ENCODE measurements at places on chromosomes 1 and 21.

- DNase-seq, result no peak
These were observed 18.1 kb downstream of the JAK1 start for GRCh38 chr1:64948216-64948615.

DNA sequence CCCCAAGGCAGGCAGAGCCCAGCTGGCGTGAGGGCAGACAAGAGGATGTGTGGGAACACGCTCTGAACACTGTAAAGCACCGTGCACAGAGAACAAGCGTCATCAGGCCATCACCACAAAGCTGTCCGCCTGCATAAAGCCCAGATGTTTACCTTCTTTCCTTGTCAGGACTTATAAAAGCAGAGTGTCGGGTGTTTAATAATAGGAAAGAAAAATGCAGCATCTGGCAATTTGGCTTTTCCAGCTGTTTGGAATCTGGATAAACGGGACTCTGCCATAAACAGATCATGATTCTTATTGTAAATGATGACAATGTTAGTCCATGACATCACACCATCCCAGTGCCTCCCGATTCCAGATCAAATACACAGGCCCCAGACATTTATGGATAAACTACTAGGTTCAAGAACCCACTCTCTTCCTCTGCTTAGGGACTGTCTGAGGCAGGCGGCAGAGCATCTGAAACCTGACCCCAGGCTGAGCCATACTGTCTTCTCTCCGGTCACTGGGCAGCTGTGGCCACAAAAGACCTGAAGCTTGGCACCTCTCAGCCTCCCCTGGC lies 4.2 kb downstream of the GLIS1 start:
- DNase-seq, result no peak

- no peak for DNase-seq
These were observed 51.8 kb downstream of the POU2F1 start for GRCh38 chr1:167272369-167272957.

DNA sequence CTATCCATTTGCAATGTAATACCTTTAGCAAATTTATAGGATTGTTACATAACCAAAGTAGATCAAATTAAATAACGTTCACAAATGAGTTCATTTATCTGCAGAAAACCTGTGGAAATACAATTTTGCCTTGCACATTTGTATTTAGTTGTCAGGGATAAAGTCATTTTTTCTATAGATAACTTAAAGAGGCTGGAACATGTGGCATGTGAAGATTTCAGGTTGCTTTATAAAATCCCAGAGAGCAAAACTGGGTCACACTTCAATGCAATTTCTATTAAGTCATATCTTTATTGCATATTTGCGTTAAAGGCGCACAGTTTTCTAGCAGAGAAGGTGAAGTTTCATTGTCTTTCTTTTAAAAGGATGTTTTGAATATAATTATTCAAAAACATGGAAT lies 342.4 kb downstream of the USP25 start:
- no peak for DNase-seq

GRCh38 chr1:180231936-180232335 lies 1.9 kb downstream of the LHX4 start:
- no peak for DNase-seq

- DNase-seq, result no peak
These were observed 13.0 kb upstream of the KLHDC8A start for GRCh38 chr1:205369701-205370123.

DNA sequence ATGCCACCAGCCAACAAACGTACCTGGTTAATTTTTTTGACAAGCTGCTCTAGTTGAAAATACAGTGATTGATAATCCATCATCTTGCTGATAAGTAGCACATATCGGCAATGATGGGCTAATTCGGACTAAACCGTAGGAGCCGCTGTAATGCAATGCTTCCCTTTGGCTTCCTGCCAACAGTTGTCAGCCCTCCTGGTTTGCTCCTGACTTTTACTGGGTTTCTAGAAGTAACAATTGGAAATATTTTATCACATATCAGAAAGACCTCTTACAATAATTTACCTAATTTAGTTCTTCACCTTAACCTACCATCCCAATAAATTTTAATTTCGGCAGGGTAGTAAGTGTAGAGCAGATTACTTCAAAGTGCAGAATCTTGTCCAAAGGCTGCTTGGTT lies 148.5 kb downstream of the DHRS3 start:
- no peak for DNase-seq

GRCh38 chr21:17454315-17455027 lies 58.4 kb upstream of the CXADR start:
- no peak for DNase-seq

DNA sequence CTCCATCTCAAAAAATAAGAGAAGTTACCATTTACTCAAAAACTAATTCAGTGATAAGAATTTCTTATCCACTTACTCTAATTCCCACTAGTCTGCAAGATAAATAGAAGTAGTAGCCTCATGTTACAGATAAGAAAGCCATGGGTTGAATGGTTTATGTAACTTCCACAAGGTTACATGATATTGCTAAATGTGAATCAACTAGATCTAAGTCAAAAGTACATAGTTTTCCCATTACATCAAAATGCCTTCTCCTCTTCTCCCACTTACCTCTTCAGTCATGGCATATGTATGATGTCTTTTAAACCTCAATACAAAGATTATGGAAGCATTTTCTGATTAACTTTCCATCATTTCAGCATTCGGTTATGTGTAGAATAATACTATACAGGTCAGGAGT lies 108.5 kb downstream of the ASH1L start:
- DNase-seq, result no peak

- no peak for DNase-seq
These were observed 9.6 kb upstream of the ADARB1 start for GRCh38 chr21:45064618-45065399.

DNA sequence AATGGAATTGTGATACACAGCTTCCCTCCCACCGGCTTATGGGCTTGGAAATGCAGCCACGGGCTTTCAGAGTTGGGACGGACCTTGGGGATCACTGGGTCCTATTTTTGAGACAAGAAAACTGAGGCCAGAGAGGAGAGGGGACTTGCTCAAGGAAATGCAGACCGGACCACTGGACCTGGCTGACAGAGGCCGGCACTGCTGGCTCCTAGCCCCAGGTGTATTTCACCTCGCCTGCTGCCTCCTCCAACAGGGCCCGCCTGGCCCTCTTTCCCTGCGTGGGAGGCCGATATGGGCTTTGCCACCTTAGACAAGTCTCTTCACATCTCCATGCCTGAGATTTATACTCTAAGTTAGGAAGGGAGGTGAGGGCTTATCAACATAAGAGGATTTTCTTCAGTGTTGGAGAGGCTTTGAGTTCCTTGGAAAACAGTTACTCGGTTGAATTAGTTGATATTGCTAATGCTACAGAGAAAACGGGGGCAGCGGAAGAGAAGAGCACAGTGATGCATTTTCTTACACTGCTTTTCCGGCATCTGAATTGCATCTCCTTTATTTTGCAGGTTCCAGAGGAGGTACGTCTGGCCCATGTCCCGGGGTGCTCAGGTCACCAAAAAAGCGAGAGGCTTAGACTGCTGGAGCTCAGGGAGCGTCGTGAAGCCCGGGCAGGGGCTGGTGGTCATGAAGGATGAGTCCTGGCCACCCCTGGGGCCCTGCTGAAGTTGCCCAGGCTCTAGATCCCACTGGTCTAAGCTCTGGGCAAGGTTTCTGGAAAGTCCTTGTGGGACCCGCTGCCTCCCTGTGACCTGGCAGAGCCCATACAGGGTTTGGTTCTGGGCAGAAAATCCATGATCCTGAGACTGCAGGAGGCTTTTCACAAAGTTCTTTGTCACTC lies 44.7 kb downstream of the CAPN2 start:
- DNase-seq, result no peak

DNA sequence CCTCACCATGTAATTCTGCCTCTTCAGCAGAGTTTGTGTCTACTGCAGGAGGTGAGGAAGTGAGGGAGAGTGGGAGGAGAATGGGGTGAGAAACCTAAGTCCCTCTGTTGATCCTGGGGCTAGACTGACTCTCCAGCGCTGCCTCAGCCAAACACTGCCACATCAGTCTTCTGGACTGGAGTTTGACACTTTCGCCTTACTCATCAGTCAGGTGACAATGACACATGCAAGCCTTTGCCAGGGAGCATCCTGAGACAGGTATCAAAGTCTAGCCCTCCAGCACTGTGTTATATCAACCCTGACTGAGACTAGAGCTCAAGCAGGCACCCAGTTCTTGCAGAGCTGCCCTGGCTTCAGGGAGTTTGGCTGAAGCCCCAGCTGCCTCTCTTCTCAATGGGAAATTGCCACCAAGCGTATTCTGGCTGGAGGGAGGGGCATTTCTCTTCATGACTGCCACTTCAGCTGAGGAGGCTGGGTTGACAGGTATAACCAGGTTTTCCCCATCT lies 33.3 kb upstream of the SUCO start:
- no peak for DNase-seq

DNA sequence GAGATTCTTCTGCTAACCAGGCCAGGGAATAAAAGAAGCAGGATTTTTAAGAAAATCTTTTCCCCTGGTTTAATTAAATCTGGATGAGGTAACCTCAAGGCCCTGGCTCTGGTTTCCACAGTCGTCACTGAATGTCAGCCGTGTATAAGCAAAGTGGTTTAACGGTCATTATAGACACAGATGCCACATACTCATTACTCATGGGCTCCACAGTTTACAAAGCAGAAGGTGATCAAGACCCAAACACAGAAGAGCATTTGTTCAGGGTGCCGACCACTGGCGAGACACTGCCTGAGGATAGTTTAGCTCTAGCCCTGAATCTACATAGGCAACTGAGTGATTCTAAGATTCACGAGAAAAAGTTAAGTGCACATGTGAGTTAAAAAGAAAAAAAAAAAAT lies 27.8 kb upstream of the RAP1GAP start:
- no peak for DNase-seq

DNA sequence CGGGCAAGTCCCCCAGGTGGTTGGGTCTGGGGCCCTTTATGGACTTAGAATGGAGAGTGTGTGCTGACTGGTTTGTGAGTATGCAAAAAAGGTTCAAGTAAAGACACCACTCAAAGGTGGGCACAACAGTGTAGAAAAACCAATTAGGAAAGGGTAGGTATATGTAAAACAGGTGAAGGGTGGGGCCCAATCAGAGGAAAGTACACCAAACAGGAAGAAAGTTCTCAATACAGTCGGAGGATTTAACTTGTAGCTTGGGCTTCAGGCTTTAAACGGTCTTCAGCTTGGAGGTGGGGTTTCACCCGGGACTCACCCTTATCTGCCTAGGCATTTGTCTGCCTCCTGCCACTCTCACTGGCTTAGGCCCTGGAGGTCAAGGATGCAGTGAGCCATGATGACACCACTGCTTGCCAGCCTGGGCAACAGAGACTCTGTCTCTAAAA lies 6.8 kb upstream of the PUM1 start:
- DNase-seq, result no peak

DNA sequence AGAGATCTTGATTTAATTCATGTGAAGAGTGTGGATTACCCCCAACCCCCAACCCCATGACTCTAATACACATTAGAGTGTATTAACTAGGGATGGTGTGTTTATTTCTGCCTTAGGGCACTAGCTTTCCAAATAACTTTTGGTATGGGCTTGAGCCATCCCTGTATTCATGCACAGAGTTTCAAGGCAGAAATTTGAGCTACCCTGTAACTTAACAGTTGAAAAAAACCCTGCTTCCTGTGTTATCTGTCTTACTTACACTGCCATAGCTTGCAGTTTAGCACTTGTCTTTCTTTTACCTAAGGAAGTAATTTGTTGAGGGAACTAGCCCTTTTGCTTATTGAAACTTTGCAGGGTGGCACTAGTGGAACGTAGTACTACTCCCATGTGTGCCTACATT lies 6.3 kb downstream of the SRSF11 start:
- no peak for DNase-seq

- DNase-seq, result peak; percentile 70
These were observed at the start of gene LY9 for GRCh38 chr1:160795951-160796383. Gene LY9 (plus strand): TSS chr1:160796174. CDS start chr1:160796188, 14 bp downstream.

- DNase-seq, result no peak
These were observed 292.7 kb downstream of the TPR start for GRCh38 chr1:186082235-186082937.

DNA sequence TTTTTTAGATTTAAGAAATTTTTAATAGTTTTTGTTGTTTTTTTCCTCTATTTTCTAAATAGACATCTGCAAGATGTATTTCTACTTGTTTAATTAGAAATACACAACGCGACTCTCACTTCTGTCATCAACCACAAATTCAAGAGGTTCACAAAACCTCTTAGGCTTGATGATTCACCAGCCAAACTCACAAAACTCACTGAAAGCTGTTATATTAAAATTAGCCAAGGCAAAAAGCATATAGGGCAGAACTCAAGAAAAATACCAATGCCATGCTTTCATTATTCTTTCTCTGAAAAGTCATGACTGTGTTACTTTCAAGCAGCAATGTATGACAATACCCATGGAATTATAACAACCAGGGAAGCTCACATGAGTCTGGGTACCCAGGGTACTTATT lies 487.0 kb upstream of the RGS18 start:
- DNase-seq, result no peak

- no peak for DNase-seq
These were observed 102.2 kb upstream of the HAO2 start for GRCh38 chr1:119266386-119266785.

- no peak for DNase-seq
These were observed 30.0 kb downstream of the BCAS2 start for GRCh38 chr1:114551400-114551799.

DNA sequence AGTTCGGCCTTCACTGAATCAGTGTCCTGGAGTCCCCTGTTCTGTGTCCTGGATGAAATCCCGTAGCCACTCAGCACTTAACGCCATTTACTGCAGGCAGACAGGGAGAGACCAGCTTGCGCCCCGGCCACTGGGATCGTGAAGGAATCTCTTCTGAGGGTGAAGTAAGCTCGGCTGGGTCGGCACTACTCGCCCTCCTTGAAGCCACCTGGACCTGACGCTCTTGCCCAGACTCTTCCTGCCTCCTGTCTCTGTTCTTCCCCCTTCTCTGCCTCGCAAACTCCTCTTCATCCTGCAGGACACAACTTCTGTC lies 99.9 kb upstream of the ZBTB40 start:
- DNase-seq, result no peak

DNA sequence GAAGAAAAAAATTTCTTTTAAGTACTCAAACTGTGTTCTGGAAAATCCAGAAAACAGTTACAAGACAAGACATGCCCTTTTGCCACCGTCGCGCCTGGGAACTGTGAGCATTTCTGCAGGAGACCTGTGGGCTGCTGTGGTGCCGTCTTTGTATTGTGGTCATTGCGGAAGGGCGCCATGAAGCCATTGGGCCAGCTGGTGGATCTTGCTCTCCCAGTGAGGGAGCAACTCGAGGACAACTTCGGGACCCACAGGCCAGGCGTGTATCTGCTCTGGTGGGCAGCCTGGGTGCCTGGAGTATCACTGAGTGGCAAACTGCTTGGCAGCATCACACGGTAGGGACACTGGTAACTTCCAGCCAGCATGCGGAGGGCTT lies 3.8 kb upstream of the THEMIS2 start:
- DNase-seq, result no peak

DNA sequence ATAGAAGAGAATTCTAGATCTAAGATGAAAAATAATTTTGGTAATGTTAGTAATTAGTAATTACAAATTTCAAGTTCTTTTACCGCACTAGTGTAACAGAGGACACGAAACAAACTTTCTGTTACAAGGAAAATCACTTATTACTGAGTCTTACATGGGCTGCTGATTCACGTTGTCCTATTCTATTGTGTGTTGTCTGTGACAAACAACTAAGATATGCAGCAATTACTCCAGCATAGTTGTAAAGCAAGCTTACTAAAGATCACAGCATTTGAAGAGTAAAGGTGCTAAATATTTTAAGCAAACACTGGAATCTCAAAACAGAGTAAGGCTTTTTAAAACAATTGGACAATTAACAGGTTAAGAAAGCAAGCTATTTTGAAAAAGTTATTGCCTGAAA lies 502.3 kb downstream of the KCNT2 start:
- no peak for DNase-seq
